ENCODE measurements at places on chromosomes 12 and 14. TPM values are rescaled to one million over a fixed set of nuclear protein-coding genes. Genes with fewer than 3 reads are reported as not detected.

DNA sequence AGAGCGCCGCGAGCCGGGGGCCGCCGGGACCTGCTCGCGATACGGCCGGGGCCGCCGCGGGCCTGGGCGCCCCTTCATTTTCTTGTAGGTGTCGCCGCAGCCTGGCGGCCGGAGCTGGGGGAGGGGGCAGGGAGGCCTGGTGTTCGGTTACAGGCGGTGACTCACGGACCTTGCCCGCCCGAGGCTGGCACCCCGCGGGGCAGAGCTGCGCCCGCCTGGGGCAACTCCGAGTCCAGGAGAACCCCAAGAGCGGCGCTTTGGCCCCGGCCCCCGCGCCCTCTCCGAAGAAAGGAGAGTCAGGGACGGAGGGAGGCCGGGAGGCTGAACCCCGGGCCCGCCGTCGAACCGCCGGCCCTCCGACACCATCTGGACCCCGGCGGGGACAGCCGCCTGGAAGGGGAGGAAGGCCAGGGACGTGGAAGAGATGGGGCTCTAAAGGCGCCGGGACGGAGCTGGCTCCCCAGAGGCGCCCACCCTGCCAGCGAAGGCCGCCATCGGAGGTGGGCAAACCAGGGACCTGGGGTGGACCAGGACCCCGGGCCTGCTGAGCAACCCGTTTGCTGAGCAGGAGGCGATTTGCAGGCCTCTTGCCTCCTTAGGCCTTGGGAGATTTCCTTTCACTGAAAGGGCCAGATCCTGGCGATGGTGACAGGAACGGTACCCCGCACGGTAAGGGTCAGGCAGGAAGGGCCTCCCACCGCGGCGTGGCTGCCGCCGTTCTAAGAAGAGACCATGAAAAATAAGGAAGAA lies 843 bp upstream of the NUAK1 start:
- peak overlapping the region; percentile 45 for H3K4me3 ChIP-seq
- H3K36me3 ChIP-seq = no peaks in the 10 kb centered on the region
- DNase-seq = peak; percentile 90
- peaks cover 38% of the 10 kb centered on the region for H3K4me1 ChIP-seq
- no peaks in the 10 kb centered on the region for H3K27me3 ChIP-seq

- DNase-seq = no peak
- H3K36me3 ChIP-seq = peaks cover 5% of the 10 kb centered on the region
- no peaks in the 10 kb centered on the region for H3K27me3 ChIP-seq
- no peak overlapping the region for H3K27ac ChIP-seq
- no peak overlapping the region for H3K4me3 ChIP-seq
Observed at GRCh38 chr14:59332727-59333126, 132.5 kb downstream of the GPR135 start.

The ATN1 gene
- total RNA-seq = 36.1 TPM

DNA sequence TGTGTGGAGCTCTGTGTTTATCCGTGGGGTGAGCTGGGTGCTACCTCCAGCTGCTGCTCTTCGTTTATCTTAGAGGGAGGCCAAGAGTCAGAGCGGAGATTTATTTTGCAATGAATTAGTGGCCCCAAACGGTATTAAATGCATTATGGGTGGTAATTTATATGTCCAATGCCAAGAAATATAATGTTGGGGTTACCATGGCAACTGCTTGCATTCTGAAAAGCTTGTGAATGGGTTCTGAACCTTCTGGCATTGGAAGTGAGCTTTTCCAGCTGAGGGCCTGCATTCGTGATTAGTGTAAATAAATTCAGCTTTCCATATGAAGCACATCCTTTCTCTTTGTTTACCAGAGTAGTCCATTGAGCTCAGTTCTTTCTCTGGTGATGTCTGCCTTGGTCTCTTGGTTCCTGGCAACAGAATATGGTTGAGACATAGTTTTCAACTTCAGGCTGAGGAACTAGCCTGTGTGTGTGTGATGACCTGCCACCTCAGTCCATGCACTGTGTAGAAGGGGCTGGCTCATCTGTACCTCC lies 51.8 kb downstream of the TRAF3 start:
- peaks cover 12% of the 10 kb centered on the region for H3K4me1 ChIP-seq
- H3K36me3 ChIP-seq = no peaks in the 10 kb centered on the region
- no peak overlapping the region for H3K4me3 ChIP-seq
- no peaks in the 10 kb centered on the region for H3K27me3 ChIP-seq

The SLC25A21 gene
- total RNA-seq = not detected

DNA sequence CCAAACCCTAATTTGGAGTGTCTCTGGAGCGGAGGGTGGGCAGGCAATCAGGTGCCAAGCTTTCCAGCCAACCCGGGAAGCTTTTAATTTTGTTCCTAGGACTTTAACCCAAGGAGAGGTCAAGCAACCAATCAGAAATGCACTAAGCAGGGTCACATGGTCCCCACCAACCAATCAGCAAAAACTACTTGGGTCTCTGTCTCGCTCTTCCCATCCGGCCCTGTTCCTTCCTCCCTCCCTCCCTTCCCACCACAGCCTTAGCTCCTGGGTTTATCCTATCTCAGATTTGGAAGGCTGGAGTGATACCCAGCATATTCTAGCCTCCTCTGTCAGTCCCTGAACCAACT lies 7.3 kb downstream of the HOXC5 start:
- no peaks in the 10 kb centered on the region for H3K36me3 ChIP-seq
- H3K4me1 ChIP-seq = no peaks in the 10 kb centered on the region
- peaks cover 16% of the 10 kb centered on the region for H3K27me3 ChIP-seq

DNA sequence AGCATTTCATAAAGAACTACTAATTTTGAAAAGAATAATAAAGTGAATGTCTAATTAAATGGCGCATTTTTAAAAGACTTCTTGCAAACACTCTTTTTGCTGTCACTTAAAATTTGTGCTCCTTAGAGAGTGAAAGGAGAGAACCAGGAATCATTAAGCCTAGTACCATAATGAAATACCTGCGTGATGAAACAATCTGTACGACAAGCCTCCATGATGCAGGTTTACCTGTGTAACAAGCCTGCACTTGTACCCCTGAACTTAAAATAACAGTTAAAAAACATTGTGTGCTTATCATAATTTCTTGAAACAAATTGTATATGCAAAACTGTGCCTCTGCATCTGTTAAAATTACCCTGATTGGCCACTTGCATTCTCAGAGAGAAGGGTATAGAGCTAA lies 108.1 kb downstream of the MGAT4C start:
- H3K4me3 ChIP-seq = no peak overlapping the region
- DNase-seq = no peak
- H3K4me1 ChIP-seq = no peaks in the 10 kb centered on the region
- no peaks in the 10 kb centered on the region for H3K36me3 ChIP-seq
- H3K27ac ChIP-seq = no peak overlapping the region

The KRT80 gene
- total RNA-seq = 11.9 TPM

DNA sequence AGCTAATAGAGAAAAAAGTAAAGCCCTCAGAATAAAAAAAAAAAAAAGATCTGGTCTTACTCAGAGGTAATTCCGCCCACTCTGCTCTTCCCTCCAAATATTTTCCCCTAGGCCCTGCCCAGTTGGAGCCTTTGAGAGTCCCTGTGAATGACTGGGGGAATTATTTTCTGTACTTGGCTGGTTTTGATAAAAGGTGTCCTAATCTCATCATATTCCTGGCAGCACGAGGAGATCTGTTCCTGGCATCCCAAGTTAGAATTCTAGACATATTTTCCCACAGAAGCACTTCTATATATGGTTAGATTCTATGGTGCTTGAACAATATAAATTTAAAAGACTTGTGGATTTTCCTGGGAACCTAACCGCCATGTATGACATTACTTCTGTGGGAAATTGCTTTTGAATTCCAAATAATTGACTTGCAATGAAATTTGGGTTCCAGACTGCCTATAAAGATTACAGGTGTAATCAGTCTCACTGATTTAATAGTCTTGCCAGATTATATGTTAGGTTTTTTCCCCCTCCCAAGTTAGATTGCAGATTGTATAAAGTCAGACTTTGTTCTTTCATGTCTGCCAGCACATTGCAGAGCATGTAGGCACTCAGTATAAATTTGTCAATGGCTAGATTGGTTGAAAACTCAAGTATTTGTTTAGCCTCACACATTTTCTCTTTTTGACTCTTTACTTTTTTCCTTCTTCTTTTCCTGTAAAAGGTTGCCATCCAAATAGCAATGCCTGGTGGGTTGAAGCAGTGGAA lies 12.3 kb downstream of the GPX2 start:
- no peak overlapping the region for H3K4me3 ChIP-seq
- peaks cover 15% of the 10 kb centered on the region for H3K4me1 ChIP-seq
- H3K27me3 ChIP-seq = no peaks in the 10 kb centered on the region
- H3K36me3 ChIP-seq = peaks cover 10% of the 10 kb centered on the region

GRCh38 chr12:2288471-2288870 lies 235.7 kb downstream of the CACNA1C start:
- H3K4me1 ChIP-seq = no peaks in the 10 kb centered on the region
- no peaks in the 10 kb centered on the region for H3K27me3 ChIP-seq
- no peaks in the 10 kb centered on the region for H3K36me3 ChIP-seq
- no peak for DNase-seq
- no peak overlapping the region for H3K4me3 ChIP-seq

Measured in body of pancreas (tissue), 4 donors.